ENCODE measurements at places on chromosomes 12 and 14.

DNA sequence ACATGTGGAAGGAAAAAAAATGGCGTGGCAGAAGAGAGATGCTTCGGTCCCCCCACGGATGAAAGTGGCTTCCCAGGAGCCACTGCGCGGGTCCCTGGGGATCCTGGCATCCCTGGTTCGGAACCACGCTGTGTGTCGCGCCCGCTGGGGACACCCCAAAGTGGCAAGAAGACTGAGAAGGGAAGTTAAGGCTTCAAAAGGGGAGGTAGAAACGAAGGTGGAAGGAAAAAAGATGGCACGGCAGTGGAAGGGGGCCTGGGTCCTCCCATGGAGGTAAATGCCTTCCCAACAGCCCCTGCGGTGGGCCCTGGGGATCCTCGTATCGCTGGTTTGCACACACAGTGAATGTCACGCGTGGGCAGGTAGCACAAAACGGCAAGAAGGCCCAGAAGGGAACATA lies 281.7 kb downstream of the ALG10 start:
- no peak for DNase-seq

DNA sequence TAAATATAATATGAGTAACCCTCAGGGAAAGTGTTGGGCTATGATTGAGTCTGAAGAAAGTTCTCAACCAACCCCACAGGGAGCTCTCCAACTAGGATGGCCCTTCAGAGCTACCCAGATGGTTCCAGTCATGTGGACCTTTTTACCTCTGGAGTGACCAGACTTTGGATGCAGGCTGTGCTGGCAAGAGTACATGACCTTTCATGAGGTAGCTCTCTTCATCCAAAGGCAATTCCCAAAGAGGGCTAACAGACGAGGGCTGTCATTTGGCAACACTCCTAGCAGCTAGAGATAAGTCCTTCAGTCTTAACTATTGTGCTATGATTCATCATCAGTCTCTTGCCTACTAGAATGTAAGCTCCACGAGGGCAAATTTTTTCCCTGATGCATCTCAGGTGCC lies 75.4 kb downstream of the DUSP6 start:
- no peak for DNase-seq

DNA sequence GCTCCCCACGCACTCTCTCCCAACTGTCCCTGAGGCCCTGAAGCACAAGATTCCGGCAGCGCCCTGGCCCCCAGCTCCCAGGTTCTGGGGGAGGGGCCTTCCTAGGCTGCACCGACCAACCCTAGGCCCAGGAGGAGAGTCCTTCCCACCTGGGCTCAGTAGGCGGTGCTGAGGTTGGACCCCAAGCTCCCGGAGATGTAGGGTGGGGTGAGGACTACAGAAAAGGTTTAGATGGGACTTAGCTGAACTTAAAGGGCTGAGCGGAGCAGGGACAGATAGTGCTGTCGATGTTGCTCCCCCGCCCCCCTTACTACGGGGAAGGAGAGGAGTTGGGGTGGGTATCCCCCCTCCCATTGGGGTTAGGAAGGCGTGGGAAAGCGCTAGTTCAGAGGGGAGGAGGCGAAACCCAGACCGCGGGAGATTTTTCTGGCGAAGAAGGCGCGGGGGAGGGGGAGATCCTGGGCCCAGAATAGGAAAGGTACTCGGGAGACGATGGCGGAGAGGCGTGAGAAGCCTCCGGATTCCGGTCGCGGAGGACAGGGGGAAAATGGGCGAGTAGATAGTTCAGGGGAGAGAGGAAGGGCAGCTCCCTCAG lies 4.2 kb upstream of the BAZ2A start:
- no peak for DNase-seq

DNA sequence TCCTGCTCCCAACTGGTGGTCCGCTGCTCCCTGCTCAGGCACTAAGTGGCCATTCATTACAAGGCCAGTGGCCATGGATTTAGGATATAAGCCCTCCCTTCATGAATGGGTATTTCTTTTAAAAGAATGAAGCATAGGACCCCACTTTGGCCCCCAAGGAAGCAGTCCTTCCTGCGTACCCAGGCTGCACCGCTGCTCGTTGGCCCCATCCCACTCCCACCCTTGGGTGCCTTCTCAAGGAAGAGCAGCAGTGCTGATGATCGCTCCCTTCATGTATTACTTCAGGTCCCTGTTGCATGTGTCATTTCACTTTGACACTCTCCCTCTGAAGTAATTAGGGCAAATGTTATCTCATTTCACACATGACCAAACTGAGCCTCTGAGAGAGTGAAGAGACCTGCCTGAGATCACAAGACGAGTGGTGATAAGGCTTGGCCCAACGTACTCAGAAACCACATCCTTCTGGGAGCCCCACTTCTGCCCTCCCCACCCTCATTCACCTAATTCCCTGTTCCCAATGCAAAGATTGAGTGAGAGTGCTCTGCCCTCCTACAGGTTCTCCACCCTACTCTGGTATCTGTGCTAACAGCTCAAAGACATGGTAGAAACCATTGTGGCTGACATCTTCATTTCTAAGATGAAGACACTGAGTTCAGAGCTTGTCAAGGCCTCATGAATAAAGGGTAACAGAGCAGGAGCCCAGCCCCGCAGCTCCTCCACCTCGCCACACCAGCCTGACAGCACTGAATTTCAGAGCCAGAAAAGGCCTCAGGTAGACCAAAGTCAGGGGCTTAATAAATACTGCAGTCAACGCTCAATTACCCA lies 10.3 kb upstream of the KRT2 start:
- DNase-seq = no peak

DNA sequence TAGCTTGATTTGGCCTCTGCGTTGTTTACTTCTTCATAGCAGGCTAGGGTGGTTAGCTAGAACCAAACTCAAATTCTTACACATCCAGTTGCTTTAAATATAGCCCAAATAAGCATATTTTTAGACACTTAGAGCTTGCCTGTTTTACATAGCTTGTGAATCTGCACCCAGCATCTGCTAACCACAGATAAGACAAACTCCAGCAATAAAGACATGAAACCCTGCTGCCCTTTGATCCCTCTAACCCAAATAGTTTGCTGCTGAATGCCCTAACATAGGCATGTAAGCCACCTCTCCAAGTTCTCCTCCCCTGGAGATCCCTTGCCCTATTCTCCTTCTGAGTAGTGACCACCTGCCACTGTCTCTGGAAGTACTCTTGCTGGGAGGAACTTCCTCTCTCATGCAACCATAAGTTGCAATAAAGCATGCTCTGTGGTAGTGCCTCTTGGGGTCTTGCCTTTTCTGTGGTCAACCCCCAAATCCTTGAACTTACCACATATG lies 185.6 kb downstream of the TMEM117 start:
- no peak for DNase-seq

- DNase-seq = no peak
Observed at GRCh38 chr14:90512329-90512991, 115.6 kb downstream of the CALM1 start.

Data from midbrain (tissue), 1 donor.